ENCODE measurements at places on chromosomes 3 and 15. TPM values are rescaled to one million over a fixed set of nuclear protein-coding genes. Genes with fewer than 3 reads are reported as not detected.

GNAT1 gene
- not detected for total RNA-seq

DNA sequence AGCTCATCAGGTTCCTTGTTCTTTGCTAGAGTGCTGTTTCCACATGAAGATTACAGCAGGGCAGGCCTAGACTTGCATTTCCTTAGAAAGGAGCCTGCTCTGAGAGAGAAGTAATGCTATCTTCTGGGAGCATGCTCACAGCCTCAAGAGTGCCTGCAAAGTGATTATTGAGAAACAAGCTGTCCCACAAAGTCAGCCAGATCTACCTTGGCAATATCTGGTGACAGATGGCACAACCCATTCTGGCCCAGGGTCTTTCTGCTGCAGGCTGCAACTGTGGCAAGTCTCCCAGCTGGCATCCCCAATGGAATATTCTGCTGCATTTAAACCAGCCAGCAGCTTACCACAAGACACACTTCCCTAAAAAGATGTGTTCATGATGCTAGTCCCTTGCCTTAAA, 29.3 kb downstream of the MTMR10 start:
- no peak for DNase-seq

- no peak for DNase-seq
These were observed 2.2 kb downstream of the RGMA start for GRCh38 chr15:93086791-93087190.

BHLHE40 gene
- total RNA-seq: 74.4 TPM

DNA sequence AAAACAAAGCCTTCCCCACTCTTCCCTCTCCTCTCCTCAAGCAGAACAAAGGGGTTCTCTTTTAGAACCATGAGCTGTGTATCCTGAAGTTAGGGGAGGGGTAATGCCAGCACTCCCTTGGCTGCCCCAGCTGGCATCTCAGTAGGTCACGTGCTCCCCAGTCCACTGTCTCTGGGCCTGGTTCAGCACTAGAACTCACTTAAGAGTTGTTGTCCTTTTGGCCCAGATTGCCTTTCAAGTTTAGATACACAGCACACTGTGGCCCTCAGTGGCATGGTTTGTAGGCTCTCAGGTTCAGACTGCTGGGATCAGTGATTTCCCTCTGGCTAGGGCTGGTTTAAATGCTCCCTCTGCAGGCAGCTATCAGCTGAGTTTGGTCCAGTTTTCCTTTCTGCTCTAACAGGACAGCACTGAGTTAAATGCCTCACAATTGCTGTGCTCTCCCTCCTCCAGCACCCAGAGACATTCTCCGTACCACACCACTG, 188.4 kb upstream of the ST8SIA2 start:
- DNase-seq: no peak

- DNase-seq: no peak
These were observed 806 bp upstream of the LRRC28 start for GRCh38 chr15:99250494-99250856.

DNA sequence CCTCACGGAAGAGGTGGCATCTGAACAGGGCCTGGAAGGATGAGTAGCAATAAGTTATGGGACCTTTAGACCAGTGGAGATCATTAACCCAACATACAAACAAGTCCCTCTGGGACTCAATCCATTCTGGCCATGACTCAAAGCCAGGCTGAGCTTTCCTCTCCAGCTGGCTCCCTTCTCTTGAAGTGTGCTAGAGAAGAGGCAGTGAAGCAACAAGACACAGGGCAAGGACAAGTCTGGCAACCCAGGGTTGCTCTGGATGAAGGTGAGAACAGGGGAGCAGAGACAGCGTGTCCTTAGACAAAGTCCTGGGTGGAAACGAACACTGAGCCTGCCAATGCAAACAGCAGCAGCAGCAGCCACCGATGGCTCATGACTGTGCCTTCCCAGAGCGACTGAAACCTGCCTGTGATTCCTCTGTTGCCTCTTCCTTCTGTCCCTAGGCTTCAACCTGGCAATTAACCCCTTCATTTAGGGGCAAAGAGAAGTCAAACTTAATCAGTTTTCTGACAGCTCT, 86.8 kb downstream of the BDH1 start:
- DNase-seq: no peak

GRCh38 chr3:173096140-173096539, 44.9 kb downstream of the SPATA16 start:
- DNase-seq: no peak

PLCH1 gene
- total RNA-seq: not detected

- DNase-seq: no peak
These were observed 50.4 kb upstream of the DCLK3 start for GRCh38 chr3:36814776-36815175.

SCAMP5 gene
- 27.2 TPM for total RNA-seq

DNA sequence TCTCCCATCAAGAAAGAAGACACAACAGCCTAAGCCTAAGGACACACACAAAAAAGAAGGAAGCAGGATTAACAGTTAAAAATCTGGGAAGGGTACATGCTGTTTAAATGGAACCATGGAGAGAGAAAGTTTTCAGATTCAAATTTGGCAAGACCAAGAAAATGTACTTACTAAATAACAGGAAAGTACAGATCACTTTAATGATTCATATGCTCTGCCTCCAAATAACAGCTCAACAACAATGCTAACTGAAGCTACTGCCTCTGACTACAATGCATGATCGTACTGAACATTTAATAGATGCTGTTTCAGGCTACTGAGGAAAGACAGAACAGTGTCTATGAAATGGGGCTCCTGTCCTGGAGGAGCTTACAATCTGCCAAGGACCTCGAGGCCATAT, 8.4 kb upstream of the NMB start:
- no peak for DNase-seq

GOLGA6B gene
- total RNA-seq: not detected

DNA sequence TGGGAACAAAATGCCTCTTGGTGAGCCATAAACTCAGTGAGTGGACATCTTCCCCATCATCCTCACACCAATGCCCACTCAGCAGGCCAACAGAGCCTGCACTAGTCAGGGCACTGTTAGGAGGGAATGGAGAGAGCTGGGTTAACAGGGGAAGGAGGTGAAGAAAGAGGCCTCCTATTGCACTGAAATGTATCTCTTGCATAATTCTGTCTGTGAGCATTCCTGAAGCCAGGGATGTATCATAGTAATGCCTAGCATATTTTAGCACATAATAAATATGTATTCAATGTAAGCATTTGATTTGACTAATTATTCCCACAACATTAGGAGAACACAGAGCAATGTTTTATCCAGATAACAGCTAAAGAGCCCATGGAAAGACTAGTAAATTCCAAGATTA, 81.2 kb downstream of the ANO10 start:
- DNase-seq: no peak

- no peak for DNase-seq
These were observed 28.0 kb downstream of the SV2B start for GRCh38 chr15:91128016-91128415.

GRCh38 chr3:143203848-143204247, 84.3 kb downstream of the CHST2 start:
- DNase-seq: no peak

NLGN1 gene
- 3.0 TPM for total RNA-seq

- DNase-seq: no peak
These were observed 137.4 kb upstream of the POU1F1 start for GRCh38 chr3:87413814-87414213.

GOLGA8J gene
- total RNA-seq: not detected

- no peak for DNase-seq
These were observed 14.5 kb upstream of the CAPN3 start for GRCh38 chr15:42344763-42345162.

DNA sequence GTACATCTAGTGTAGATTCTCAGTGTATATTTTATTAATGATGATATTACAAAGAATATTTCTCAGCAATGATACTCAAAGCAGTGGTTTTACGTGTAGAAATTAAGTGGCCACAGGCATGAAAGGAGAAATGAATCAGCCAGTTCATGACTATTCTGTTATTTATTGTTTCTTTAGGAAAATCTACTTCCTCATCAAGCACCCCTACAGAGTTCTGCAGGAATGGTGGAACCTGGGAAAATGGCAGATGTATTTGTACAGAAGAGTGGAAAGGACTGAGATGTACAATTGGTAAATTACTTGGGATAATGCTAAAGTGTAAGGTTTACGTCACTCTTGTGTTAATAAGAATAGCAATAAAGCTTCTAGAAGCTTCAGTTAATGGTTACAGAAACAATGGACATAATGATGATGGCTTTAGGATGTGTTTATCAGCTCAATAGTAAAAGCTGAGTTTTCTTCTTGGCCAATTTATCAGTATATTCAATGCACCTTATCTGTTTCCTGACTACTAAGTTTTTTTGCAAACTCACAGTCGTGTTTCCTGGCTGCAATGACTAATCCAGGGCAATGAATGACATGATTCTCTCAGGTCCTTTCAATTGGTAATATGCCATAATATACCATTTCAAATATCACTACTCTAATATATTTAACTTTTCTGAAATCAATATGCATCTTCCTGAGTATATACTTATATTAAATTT, 20.2 kb downstream of the ADGRG7 start:
- peak; percentile 61 for DNase-seq

DNA sequence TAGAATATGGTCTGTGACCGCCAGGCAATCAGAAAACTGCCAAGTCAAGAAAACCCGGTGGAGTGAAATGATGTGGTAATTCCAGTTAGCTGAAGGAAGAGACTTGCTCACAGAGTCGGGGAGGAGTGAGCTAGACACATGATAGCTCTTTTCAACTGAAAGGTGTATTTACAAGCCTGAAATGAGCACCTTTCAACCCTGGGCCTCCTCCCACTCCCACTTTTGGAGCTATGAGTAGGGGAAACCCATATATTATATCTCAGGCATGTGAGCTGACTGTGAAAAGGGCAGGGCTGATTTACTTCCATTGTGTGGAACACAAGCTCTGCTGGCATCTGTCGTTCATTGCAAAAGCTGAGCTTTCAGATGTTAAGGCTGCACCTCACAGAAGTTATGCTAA, 960.2 kb downstream of the TUSC7 start:
- DNase-seq: no peak

CYP8B1 gene
- not detected for total RNA-seq

LIPH gene
- total RNA-seq: 2.0 TPM

GRCh38 chr15:70096215-70097062, 1.3 kb downstream of the TLE3 start:
- no peak for DNase-seq

- no peak for DNase-seq
These were observed 143.4 kb upstream of the BCL6 start for GRCh38 chr3:187888701-187889100.

FAM81A gene
- 0.41 TPM for total RNA-seq

SH2D7 gene
- total RNA-seq: not detected

DNA sequence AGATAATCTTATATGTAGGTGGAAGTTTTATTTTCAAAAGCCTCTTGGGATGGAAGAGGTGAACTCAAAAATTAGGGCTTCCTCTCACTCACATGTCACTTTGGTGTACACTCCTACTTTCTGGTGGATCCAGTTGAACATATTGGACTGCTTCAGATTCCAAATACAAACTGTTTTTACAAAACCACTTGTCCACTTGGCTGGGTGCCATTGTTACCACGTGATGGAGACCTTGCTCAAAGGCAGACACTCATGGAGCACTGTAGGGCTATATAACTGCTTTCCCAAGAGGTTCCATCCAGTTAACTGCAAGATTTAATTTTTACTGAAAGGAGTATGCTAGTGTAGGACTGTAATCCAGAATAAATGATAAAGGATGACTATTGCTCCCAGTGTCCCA, 307.0 kb downstream of the EPHA6 start:
- no peak for DNase-seq

DNA sequence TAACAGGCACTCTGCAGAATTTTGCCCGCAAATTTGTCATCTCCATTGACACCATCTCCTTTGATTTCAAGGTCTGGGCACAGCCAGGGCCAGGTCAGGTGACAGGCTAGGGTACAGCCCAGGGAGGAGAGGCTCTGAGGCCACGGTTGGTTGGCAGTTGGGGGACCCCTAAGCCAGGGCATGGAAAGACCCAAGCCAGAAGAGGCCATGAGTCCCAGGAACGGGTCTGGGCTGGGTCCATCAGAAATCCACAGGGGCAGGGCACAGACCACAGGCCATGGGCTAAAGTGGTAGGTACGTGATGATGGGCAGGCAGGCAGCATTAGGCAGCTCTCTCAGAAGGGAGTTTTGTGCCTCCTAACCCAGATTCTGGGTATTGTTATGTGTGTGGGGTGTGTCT, 45.8 kb downstream of the SEMA3G start:
- no peak for DNase-seq

GRCh38 chr3:127690823-127691452, 18.2 kb downstream of the ABTB1 start:
- DNase-seq: no peak

- DNase-seq: no peak
These were observed 57.2 kb downstream of the NIPA2 start for GRCh38 chr15:22895465-22896190.

DNA sequence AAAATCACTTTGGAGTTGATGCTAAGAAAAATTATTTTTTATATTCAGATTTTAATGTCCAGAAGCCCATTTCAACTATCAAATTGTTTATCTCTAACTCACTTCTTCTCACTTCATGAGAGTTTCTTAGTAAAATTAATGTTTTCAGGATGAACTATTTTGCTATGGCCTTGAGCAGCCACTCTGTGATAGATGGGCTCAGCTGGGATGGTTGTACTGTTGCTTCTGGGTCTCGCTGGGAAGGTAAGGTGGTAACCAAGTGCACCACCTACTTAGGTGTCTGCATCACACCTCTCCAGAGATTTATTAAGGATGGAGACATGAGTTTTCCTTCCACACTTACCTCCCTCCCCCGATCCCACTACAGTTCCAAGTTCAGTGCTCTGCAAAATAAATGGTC, 110.3 kb upstream of the ATP2B2 start:
- no peak for DNase-seq

DNA sequence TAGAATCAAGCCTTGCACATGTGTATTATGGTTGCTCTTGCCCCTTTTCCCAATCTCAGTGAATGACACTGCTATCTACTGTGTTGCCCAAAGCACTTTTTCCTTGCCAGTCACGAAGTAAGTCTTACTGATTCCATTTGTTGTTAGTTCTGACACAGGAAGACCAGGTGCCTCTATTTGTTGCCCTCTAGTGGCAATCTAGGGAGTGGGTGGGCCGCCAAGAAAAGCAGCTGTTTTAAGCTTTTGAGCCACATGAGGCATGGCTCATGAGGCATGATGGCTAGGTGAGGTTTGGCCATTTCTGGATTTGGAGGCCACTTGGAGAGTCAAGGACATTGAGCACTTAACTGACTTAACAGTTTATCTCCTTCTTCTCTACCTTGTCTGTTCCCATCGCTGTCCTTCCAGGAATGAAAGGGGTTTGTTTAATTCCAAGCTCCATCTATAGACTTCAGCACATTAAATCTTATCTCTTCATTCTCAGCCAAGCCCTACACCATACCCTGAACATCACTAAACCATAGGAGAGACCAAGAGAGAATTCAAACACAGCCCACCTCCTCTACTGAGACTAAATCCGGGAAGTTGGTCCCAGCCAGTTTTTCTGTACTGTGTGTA, 103.1 kb downstream of the HCN4 start:
- DNase-seq: no peak

SEMA3B gene
- 0.34 TPM for total RNA-seq

GRCh38 chr3:143311096-143311495, 191.5 kb downstream of the CHST2 start:
- no peak for DNase-seq

RGMA gene
- total RNA-seq: 0.15 TPM

GOLGA6L7 gene
- total RNA-seq: not detected

DNA sequence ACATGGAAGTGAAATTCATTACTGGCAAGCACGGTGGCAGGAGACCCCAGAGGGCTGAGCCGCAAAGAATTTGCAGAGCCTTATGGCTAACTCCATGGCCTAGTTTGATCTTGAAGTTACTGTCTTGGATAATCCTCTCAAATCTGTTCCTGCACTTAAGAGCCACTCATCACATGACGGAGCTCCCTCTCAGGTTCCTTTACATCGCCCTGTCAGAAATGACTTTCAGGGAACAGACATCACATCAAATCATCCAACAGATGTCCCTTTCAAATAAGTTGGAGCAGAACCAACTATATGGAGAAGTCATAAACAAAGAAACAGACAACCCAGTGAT, 328.8 kb upstream of the THBS1 start:
- no peak for DNase-seq

All from glomerular endothelial cell (primary cell).